ENCODE measurements at places on chromosomes 6 and 20.

GRCh38 chr20:1371830-1372539 lies 20.9 kb downstream of the FKBP1A start:
- DNase-seq = no peak

GRCh38 chr6:150392452-150393220 lies 23.8 kb downstream of the IYD start:
- DNase-seq = no peak

GRCh38 chr6:101400326-101401135 lies 7.0 kb downstream of the GRIK2 start:
- DNase-seq = no peak

DNA sequence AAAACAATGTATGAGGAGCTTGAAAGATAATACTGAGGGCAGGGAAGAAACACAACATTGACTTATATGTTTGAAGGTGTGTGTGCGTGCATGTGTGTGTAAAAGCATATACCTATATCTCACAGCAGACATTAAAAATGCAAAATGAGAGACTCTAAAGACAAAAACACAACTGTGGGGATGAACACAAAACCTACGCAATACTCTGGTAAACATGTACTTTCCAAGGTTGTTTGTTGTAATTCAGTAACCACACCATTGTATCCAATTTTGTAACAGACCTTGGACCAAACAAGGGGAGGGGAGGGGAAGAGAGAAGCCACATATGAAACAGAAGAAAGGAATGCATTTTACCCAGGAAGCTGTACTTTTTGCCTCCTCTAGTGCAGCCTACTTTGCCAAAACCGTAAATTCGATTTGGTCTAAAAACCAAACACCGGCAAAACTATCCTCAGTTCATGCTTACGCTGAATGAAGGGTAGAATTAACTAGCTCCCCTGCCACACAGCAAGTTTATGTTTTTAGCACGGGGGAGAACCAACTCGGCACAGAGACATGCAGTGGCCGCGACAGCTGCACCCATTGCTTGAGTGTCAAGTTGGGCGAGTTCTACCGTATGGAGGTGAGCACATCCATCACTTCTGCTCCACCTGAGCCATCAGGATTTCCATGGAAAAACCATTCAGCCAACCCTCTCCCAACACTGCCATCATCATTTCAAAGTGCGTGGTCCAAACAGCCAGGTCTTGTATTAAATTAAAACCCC lies 50.0 kb downstream of the CNKSR3 start:
- no peak for DNase-seq

- peak; percentile 30 for DNase-seq
These were observed 5.2 kb upstream of the TP53RK start for GRCh38 chr20:46694484-46694883.

DNA sequence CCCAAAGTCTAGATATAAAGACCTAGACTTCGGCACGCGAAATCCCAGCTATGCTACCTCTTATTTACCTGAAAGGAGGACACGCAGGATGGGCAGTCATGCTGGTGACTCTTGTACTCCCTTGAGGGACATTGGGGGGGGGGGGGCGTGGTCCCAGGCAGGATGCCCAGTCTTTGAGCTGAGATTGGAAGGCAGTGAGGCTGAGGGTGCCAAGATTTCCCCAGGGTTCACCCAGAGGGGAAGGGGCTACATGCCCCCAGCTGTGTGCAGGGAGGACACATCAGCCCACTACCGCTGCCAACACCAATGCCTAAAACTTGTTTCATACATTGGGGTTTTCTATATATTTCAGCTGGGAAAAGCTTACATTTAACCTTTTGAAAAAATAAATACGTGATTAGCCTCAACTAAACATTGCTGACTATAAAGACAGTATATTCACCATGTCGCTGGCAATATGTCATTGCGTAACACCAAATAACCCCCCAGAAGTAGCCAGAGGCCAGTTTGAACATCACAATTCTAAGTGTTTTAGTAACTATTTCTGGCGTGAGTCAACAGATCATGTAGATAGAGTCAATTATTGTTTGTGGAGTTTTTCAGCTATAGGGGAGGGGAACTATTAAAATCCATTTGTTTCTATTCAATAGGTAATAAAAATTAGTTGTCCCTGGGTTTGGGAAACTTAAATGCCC lies 21.6 kb downstream of the MGME1 start:
- no peak for DNase-seq

GRCh38 chr20:59567585-59568508 lies 36.5 kb upstream of the PHACTR3 start:
- no peak for DNase-seq

- DNase-seq = no peak
These were observed 69.9 kb upstream of the PDE10A start for GRCh38 chr6:165732696-165733488.

DNA sequence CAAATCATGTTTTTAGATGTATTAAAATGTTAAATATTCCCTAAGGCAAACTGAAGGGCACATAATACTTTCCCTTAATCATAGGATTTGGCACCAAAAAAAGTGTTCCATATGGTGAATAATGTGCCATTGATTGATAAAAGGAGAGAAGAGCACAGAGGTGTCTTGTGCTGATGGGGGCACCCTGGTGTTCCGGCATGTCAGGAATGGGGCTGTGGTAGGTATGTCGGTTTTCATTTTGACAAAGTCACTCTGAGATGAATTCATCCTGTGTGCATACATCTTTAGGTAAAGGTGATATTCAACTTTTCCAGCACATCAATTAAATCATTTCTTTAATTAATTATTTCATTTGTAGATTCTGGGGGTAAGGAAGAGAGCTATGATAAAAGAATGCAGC lies 36.8 kb downstream of the CENPW start:
- DNase-seq = no peak

GRCh38 chr20:11188843-11189603 lies 515.2 kb upstream of the JAG1 start:
- no peak for DNase-seq

- no peak for DNase-seq
These were observed 28.7 kb downstream of the TFAP2A start for GRCh38 chr6:10386220-10386619.

GRCh38 chr6:134925800-134926199 lies 24.1 kb downstream of the ALDH8A1 start:
- no peak for DNase-seq

DNA sequence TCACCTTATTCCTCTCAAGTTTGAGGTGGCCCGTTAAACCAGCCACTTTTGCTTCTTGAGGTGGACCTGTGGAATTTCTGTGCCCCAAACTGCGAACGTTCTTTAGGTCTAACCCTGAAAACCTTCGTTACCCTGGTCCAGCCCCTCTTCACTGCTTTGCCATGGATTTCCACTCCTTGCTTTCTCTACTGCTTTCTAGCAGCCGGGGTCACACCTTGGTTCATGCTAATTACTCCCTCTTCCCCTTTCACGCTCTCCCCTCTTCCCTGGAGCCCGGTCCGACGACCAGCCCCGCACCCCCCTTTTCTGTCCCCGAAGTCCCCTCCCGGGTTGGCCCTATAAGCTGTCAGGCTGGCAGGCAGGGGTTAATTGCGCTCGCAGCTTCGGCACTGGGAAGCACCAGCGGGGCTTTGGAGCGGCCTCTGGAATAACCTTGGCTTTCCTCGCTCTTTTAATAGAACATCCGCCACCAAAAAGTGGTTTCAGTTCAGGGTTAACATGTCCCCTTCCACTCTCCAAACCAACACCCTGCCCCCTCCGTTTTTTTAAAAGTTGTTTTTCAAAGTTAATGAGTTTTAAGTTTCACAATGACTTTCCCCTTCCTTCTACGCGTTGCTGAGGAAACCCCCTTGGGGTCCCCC lies 1.4 kb upstream of the HIVEP1 start:
- DNase-seq = peak; percentile 80

- DNase-seq = peak; percentile 25
These were observed 3.3 kb downstream of the ANKRD6 start for GRCh38 chr6:89436226-89436625.

- no peak for DNase-seq
These were observed 48.0 kb downstream of the MAPK14 start for GRCh38 chr6:36075656-36076055.

DNA sequence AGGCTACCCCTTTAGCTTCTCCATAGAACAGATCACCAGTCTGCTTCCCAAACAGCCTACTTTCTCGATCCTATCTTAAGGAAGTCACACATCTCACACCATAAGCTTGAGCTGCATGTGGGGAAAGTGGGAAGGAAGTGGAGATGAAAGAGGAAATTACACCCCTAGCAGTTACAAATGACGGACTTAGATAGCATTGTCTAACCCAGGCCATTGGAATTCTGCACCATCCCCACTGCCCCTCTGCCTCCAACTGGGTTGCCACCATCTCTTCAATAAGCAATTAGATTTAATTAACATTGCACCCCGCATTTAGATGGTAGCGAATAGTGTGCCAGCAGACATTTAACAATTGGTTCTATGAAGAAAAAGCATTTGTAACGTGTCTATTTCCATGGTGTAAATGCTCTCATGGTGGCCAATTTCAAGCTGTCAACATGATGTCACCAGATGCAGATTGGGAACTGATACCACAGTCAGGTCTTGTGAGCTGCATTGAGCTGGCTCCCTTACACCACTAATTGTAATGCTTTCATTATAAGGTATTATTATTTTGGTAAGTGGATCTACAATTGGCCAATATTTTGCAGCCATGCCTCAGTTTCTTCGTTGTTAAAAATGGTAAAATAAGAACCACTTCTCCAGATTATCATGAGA lies 124.7 kb downstream of the CD24 start:
- DNase-seq = no peak

- DNase-seq = no peak
These were observed 96.7 kb upstream of the NUP153 start for GRCh38 chr6:17803409-17803808.

DNA sequence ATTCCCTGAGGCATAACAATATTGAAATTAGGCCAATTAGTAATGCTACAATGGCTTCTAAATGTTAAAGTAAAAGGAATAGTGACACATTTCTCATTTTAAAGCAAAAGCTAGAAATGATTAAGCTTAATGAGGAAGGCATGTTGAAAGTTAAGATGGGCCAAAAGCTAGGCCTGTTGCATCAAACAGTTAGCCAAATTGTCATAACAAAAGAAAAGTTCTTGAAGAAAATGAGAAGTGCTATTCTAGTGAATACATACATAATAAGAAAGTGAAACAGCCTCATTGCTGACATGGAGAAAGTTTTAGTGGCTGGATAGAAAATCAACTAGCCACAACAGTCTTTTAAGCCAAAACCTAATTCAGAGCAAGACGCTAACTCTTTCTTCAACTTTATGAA lies 12.9 kb downstream of the OR2A4 start:
- DNase-seq = no peak
